ENCODE measurements at places on chromosomes 7 and 10. TPM values are rescaled to one million over a fixed set of nuclear protein-coding genes. Genes with fewer than 3 reads are reported as not detected.

Gene OR13A1
- total RNA-seq = not detected

Gene OPALIN
- not detected for total RNA-seq

Gene MYOF
- total RNA-seq = 75.6 TPM

Gene ABCB1
- total RNA-seq = 0.81 TPM

Gene LDB3
- not detected for total RNA-seq

Gene ADCY1
- total RNA-seq = 3.9 TPM

Gene SPRN
- not detected for total RNA-seq

Gene LCOR
- total RNA-seq = 6.8 TPM

Gene ICA1
- total RNA-seq = not detected

Gene IKZF5
- 3.7 TPM for total RNA-seq

Data from MG63 (cell line).